ENCODE measurements at places on chromosomes 16 and 17. TPM values are rescaled to one million over a fixed set of nuclear protein-coding genes. Genes with fewer than 3 reads are reported as not detected.
A peak's percentile ranks its signal among the peaks of the same experiment; 100 is the strongest.

- no peak overlapping the region for H3K27ac ChIP-seq
- DNase-seq = no peak
- H3K27me3 ChIP-seq = peaks cover 6% of the 10 kb centered on the region
- no peak overlapping the region for H3K4me3 ChIP-seq
- no peaks in the 10 kb centered on the region for H3K36me3 ChIP-seq
- peaks cover 6% of the 10 kb centered on the region for H3K4me1 ChIP-seq
Observed at GRCh38 chr17:46853896-46854444, 2.6 kb downstream of the WNT9B start.

The DNAAF1 gene
- not detected for total RNA-seq

- H3K27ac ChIP-seq = peak overlapping the region; percentile 91
- H3K36me3 ChIP-seq = no peaks in the 10 kb centered on the region
- H3K4me3 ChIP-seq = peak overlapping the region; percentile 97
- peaks cover 45% of the 10 kb centered on the region for H3K4me1 ChIP-seq
Observed at GRCh38 chr16:88784074-88784855, 755 bp downstream of the PIEZO1 start.

DNA sequence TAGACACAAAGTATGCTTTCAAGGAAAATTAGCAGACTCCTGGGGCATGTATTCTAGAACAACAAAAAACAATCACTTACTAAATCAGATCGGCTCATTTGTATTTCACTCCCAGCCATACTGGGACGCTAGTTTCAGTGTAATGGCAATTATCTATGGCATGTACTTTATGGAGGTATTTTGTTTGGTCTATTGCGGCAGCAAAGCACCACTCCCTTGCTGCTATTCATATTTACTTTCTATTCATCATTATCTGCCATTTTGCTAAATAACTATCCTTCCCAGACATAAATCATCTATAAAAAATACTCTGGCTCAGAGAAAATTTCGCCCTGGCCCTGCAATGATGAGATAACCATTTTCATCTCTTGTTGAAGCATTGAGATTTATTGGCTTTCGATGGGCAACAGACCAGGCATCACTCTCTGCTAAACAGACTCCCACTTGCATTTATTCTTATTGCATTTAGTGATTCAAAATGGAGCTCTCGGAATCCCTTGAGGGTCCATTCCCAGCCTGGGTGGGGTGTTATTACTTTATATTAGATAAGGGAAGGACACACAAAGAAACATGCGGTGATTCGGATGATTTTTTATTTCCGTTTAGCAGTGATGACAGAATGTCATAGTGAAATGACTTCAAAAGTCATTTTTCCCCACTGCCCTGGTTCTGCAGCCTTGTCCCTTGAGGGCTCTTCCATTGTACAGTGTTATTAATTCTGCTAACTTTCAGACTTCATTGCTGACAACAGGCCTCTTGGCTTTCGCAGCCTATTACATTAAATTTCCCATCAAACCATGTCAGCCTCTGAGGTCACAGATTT is 225.8 kb downstream of the IRX3 start:
- no peak overlapping the region for H3K4me3 ChIP-seq
- H3K27me3 ChIP-seq = no peaks in the 10 kb centered on the region
- H3K4me1 ChIP-seq = no peaks in the 10 kb centered on the region
- DNase-seq = no peak
- no peaks in the 10 kb centered on the region for H3K36me3 ChIP-seq
- H3K27ac ChIP-seq = no peak overlapping the region

The KRTAP3-2 gene
- total RNA-seq = not detected

DNA sequence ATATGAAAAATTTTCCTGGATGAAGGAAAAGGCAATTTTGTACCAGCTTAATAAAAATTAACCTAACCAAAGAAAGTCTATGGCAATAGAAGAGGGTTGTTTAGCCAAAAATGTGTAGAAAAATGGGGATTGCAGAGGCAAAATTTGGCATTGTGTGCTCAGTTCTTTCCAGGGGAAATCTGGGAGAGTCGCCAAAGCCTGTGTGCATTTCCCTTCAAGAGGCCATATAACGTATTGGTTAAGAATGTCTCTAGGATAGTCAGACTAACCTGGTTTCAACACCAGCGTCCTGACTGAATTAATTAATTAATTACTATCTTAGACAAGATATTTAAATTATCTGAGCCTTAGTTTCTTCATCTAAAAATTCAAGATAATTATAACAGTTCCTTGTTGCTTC is 44.8 kb upstream of the HLF start:
- H3K36me3 ChIP-seq = no peaks in the 10 kb centered on the region
- no peak overlapping the region for H3K27ac ChIP-seq
- DNase-seq = no peak
- H3K4me1 ChIP-seq = no peaks in the 10 kb centered on the region
- no peak overlapping the region for H3K4me3 ChIP-seq
- H3K27me3 ChIP-seq = no peaks in the 10 kb centered on the region

The HOXB2 gene
- 73.0 TPM for total RNA-seq

- H3K27ac ChIP-seq = no peak overlapping the region
- DNase-seq = no peak
- no peak overlapping the region for H3K4me3 ChIP-seq
- peaks cover 7% of the 10 kb centered on the region for H3K4me1 ChIP-seq
- no peaks in the 10 kb centered on the region for H3K36me3 ChIP-seq
Observed at GRCh38 chr17:67421869-67422273, 44.8 kb downstream of the PITPNC1 start.

DNA sequence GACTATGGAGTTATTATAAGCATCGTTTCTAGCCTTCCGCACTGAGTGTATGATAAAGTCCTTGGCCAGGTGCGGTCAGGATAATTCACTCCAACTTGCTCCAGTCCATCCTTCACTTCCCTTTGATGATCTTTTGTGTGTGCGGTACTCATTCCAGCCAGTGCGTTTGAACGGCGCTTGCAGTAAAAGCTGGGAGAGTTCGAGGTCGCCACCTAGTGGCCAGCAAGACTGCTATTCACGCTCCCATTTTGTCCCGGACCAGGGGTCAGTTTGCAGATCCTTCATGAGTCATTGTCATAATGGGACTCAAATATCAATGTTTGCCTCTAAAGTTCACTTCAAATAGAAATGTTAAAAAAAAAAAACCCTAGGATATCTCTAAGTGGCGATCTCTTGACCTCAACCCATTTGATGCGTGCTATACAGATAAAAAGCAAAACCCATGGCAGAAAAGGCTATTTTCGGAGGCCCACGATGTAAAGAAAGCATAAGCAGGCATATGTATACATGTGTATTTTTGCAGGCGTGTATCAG is 417.1 kb downstream of the TMEM114 start:
- no peaks in the 10 kb centered on the region for H3K27me3 ChIP-seq
- no peak for DNase-seq
- no peak overlapping the region for H3K27ac ChIP-seq
- no peaks in the 10 kb centered on the region for H3K36me3 ChIP-seq
- no peak overlapping the region for H3K4me3 ChIP-seq

The MYH13 gene
- not detected for total RNA-seq

DNA sequence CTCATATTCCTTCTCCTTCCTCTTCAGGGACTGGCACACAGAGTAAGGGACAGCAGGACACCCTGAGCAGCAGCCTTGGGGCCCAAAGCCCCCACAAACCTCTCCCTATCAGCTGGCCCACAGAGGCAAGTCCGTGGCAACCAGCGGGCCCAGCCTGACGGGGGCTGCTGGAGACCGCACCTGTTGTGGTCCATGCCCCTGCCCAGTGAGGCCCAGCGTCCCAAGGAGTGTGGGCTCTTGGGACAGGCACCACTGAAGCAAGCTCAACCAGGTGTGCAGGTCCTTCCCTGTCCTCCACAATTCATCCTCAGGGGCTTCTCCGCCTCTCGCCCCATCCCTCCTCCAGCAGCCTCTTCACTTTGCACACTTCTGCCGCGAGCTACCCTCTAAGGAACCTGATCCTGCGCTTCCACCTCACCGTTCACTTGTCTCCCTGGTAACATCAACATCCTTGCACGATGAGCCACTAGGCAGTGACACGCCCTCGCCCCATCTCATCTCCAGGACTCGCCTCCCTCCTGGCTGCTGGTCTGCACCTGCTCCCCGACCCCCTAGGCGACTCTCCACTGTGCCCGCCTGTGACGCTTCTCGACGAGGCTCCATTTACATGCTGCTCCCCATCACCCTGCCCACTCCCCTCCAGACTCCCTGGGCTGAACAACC is 12.7 kb downstream of the MNT start:
- no peak overlapping the region for H3K4me3 ChIP-seq
- peaks cover 29% of the 10 kb centered on the region for H3K4me1 ChIP-seq
- peaks cover 24% of the 10 kb centered on the region for H3K36me3 ChIP-seq

The CUEDC1 gene
- total RNA-seq = 93.1 TPM

GRCh38 chr17:44473367-44473766 is 29.8 kb downstream of the GPATCH8 start:
- H3K4me1 ChIP-seq = no peaks in the 10 kb centered on the region
- no peaks in the 10 kb centered on the region for H3K27me3 ChIP-seq
- no peak for DNase-seq
- no peak overlapping the region for H3K27ac ChIP-seq
- no peak overlapping the region for H3K4me3 ChIP-seq

GRCh38 chr16:85125570-85126393 is 13.5 kb upstream of the CIBAR2 start:
- no peaks in the 10 kb centered on the region for H3K36me3 ChIP-seq
- peak overlapping the region; percentile 90 for H3K27ac ChIP-seq
- H3K4me3 ChIP-seq = no peak overlapping the region
- H3K27me3 ChIP-seq = no peaks in the 10 kb centered on the region

The NUFIP2 gene
- 39.7 TPM for total RNA-seq

The IRX5 gene
- 2.7 TPM for total RNA-seq

The CDH13 gene
- 228 TPM for total RNA-seq

DNA sequence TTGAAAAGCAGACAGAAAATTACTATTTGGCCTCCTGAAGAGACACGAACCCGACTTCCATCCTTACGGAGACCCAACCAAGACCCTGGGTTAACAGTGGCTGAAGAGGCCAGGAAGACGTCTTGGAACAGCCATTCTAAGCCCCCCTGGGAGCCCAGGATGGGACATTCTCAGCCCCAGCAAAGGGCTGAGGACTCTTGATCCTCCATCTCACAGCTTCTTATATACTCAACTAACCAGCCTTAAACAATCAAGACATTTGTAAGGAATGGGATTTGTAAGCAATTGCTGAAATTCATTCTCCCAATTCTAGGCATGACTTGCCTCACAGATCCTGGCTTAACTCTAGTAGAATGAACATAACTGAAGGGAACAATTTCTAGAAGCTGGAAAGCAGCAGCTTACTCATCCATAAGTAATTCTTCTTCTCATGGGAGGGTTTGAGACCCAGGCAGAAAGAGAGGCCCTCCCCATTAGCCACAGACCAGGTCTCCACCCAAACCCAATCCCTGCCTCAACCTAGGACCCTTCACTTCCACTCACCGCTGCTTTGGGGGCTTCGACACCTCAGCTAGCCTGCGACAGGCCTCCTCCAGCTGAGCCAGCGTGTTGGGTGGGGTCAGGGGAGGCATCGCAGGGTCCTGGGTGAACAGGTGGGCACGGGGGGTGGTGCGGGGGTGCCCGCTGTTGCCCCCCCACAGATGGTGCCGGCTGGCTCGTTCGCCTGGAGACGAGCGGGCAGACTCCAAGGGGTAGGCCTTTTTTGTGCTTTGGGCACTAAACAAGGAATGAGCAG is 25.5 kb downstream of the AXIN2 start:
- peaks cover 25% of the 10 kb centered on the region for H3K36me3 ChIP-seq
- H3K27ac ChIP-seq = no peak overlapping the region
- no peak for DNase-seq
- no peaks in the 10 kb centered on the region for H3K27me3 ChIP-seq
- H3K4me3 ChIP-seq = no peak overlapping the region
- H3K4me1 ChIP-seq = peaks cover 20% of the 10 kb centered on the region

DNA sequence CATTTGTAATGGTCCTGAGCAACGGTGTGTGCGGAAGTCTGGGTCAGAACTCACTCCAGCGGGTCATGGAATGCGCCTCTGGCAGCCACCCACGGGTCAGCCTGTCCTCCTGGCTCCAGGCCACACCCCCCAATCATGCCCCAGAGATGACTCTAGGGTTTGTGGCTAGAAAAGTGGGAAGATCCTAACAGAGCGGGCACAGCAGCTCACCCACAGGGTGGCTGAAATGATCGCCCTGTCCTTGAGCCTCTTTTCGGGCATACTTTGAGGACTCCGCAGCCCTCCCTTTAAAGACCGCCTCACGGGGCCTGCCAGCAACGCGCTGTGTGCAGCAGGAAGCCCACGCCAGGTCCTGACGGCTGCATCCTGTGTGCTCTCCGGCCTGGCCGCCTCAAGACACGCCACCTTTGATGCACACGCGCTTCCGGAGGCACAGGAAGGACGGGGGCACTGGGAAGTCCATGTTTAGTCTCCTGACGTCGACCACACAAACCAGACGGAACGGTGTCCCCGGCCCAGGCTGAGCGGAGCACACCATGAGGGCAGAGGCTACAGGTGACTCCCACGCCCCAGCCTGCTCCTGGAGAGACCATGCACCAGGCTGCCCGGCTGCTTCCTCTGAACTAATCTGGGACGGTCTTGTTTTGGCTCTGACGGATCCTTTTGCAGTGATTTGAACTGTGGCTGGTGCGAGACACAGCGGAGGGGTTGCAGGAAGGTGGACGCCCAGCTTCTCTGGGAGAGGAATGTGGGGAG is 92.9 kb downstream of the TBC1D16 start:
- no peaks in the 10 kb centered on the region for H3K4me1 ChIP-seq
- no peak overlapping the region for H3K27ac ChIP-seq
- DNase-seq = no peak
- H3K4me3 ChIP-seq = no peak overlapping the region

- no peak overlapping the region for H3K4me3 ChIP-seq
- H3K4me1 ChIP-seq = no peaks in the 10 kb centered on the region
- no peaks in the 10 kb centered on the region for H3K36me3 ChIP-seq
Observed at GRCh38 chr16:22063888-22064467, 28.4 kb upstream of the VWA3A start.

The KRT222 gene
- 0.63 TPM for total RNA-seq

GRCh38 chr17:8806926-8807550 is 7.9 kb upstream of the MFSD6L start:
- no peak for DNase-seq
- H3K27ac ChIP-seq = no peak overlapping the region
- H3K27me3 ChIP-seq = no peaks in the 10 kb centered on the region
- H3K4me1 ChIP-seq = no peaks in the 10 kb centered on the region
- H3K36me3 ChIP-seq = no peaks in the 10 kb centered on the region

The FBXO39 gene
- total RNA-seq = 0.49 TPM

The KRT28 gene
- not detected for total RNA-seq

- peaks cover 36% of the 10 kb centered on the region for H3K4me1 ChIP-seq
- H3K27ac ChIP-seq = no peak overlapping the region
- H3K4me3 ChIP-seq = no peak overlapping the region
- no peak for DNase-seq
- H3K27me3 ChIP-seq = no peaks in the 10 kb centered on the region
Observed at GRCh38 chr16:56298116-56298515, 106.8 kb downstream of the GNAO1 start.

- H3K4me3 ChIP-seq = peak overlapping the region; percentile 30
- DNase-seq = no peak
- peaks cover 11% of the 10 kb centered on the region for H3K4me1 ChIP-seq
- H3K36me3 ChIP-seq = no peaks in the 10 kb centered on the region
- H3K27me3 ChIP-seq = no peaks in the 10 kb centered on the region
Observed at GRCh38 chr17:12089809-12090384, 69.2 kb downstream of the MAP2K4 start.
